ENCODE measurements at places on chromosomes 16 and 17. TPM values are rescaled to one million over a fixed set of nuclear protein-coding genes. Genes with fewer than 3 reads are reported as not detected.

Gene MILR1
- 1.8 TPM for total RNA-seq

Gene ELMO3
- total RNA-seq: 0.81 TPM

Gene ZNF750
- not detected for total RNA-seq

Gene ASPHD1
- total RNA-seq: 30.7 TPM

Gene HSD11B2
- total RNA-seq: 1.8 TPM

Gene FAM171A2
- 4.1 TPM for total RNA-seq
